ENCODE measurements at places on chromosomes 7 and 10.
A peak's percentile ranks its signal among the peaks of the same experiment; 100 is the strongest.

- no peak for DNase-seq
Observed at GRCh38 chr10:106815427-106816043, 349.0 kb downstream of the SORCS1 start.

DNA sequence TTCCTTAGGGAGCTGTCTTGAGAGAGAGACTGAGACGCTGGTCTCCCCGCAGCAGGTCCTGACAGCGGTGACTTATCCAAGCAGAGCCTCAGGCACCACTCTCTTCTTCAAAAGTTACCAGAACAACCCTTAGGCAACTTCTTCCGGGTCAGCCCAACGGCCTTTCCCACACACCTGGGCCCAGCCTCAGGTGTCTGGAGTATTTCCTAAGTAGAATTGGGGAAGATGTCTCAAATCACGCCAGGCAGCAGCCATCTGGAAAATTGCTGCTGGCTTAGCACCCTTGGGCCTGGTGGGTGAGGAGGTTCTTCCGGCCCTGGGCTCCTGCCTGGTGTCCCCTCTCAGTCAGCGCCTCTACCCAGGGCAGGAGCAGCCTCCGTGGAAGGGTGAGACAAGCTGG lies 80.4 kb upstream of the ANLN start:
- no peak for DNase-seq

DNA sequence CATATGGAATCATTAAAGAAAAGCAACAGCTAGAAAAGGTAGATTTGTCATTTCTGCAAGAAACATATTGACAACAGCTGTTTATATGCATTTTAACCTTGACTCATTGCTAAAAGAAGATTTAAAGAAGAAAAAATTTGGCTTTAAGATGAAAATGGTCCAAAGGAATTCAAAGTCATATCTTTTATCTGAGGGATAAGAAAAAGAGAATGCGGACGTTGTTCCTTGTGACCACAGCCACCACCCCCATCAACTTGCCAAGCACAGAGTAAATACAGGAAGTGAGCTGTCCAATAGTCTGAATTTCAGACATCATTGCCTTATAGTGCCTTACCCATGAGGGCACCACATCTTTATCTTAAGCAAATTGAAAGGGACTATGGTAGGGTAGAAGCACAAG lies 7.3 kb upstream of the CRPPA start:
- DNase-seq = no peak

- no peak for DNase-seq
Observed at GRCh38 chr10:60309371-60309770, 80.3 kb downstream of the ANK3 start.

- no peak for DNase-seq
Observed at GRCh38 chr10:101006593-101007098, 7.0 kb downstream of the LZTS2 start.

DNA sequence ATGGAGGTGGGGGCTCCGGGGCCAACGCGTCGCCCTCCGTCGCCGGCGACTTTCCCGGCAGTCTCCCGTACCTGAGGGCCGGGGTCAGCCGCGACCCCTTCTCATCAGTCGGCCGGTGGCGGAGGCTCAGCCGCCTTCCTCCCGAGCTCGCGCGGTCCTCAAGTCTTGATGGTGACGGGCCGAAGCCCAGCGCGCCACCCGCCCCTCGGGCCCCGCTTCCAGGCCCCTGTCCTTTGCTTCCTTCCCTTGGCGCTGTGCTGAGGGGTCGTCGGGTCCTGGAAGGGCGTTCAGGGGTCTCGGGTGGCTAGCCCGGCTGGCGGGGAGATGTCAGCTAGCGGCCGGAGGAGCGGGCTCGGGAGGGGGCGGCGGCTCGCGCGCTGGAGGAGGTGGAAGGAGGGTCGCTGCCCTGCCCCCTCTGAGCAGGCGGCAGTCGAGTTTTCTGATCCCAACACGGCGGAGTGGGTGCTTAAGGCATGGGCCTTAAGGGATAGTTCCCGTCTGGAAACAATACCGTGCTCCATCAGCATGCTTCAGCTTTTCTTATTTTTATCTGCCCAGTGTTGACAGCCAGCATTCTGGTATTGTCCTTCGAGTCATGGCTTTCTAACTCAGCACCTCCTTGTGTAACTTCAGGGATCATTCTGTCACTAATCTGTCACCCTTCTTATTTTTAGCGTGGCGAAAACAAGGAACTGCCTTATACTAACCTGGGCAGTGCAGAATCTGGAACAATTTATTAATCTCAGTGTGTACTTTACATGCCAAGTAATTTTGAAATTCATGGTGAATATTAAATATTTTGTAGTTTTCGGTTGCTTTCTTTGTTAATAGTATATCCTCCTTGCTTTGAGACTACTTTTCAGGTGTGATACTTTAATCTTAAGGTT lies 748 bp downstream of the PHTF2 start:
- peak; percentile 24 for DNase-seq

DNA sequence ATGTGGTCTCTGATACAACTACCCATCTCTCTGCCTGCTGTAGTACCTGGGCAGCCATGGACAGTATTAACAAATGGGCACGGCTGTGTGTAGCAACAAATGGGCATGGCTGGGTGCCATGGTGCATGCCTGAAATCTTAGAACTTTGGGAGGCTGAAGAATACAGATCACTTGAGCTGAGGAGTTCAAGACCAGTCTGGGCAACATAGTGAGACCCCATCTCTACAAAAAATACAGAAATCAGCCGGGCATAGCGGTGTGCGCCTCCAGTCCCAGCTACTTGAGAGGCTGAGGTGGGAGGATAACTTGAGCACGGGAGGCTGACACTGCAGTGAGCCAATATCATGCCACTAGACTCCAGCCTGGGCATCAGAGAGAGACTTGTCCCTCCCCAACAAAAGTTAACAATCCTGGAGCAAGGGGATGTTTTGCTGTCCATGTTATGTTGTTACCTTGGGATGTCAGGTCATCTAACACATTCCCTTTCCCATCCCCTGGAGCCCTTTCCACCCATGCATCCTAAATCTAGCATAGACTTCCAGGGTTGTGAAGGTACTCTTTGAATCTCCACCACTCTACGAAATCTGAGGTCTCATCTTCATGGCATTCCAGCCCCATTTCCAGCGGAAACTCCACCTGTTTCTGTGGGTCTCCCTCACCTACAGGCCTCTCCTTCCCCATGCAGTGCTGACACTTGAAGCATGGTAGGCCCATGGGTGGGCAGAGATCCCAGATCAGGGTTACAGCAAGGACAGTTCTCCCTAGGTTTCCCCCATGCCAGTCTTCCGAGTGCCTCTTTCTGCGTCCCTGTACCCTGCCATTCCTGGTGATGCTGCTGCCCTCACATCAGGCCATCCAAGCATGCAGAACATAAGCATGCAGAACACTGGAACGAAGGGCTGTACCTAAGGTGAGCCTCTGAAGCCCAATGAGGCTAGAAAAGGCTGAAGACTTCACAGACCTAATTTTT lies 13.1 kb downstream of the FXYD4 start:
- no peak for DNase-seq

GRCh38 chr10:89388806-89389205 lies 3.6 kb upstream of the IFIT1 start:
- no peak for DNase-seq

- no peak for DNase-seq
Observed at GRCh38 chr7:128727239-128727638, 11.9 kb upstream of the CALU start.

- no peak for DNase-seq
Observed at GRCh38 chr7:4472728-4473127, 209.4 kb upstream of the FOXK1 start.

- DNase-seq = no peak
Observed at GRCh38 chr7:140592964-140593671, 47.5 kb downstream of the DENND2A start.

- DNase-seq = no peak
Observed at GRCh38 chr10:86968271-86968993, at the start of gene ADIRF. TSS of gene ADIRF (plus strand) at chr10:86968482. CDS start at chr10:86968545, 63 bp downstream.

- no peak for DNase-seq
Observed at GRCh38 chr7:159094919-159095915, 49.5 kb downstream of the VIPR2 start.

DNA sequence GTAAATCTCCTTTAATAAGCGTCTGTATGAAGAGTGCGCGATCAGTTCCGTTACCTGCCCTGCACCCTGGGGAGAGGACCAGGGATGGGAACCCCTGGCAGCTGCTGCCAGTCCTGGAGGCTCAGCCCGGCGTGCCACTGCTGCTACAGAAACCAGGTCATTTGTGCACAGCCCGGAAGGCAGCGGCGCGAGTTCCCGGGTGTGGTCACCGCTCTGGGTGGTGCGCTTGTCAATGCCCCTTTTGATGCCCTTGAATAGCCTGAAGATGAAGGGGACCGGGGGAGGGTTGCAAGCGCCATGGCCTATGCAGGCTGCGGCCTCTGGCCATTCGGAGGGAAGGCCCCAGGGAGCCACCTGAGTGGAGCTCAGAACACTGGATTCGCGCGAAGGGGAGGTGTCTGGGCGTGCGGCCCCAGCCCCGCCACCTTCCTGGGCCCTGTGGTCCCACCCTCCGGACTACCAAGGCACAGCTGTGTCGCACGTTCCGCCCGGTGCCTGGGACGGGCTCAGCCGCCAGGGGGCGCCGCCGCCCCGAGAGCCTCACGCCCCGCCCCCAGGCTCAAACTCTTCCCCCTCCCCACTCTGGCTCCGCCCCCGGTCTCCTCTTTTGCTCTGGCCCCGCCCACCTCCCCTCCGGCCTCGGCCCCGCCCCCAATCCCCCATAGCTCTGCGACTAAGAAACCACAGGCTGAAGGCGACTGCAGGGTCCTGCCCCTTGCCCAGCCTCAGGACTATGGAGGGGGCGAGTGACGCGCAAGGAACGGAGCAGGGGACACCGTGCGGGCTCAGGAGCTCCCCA lies 16.5 kb downstream of the AP5Z1 start:
- peak; percentile 71 for DNase-seq

DNA sequence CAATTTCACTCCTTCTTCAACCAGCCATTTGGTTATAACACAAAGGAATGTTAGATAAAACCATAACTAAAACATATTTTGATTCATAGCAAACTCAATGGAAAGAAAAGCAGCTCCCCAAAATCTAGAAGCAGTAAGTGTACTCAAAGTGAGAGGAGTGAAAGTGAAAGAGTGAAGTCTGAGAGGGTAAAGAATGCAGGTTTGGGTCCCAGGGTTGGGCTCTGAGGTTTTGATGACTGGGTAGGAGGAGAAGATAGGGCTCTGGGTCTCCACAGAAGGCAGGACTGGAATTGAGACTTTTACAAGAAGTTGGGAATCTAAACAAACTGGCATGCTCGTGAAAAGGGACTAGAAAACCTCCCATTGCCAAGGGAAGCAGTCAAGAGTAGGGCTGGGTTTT lies 85.4 kb upstream of the RSU1 start:
- no peak for DNase-seq

DNA sequence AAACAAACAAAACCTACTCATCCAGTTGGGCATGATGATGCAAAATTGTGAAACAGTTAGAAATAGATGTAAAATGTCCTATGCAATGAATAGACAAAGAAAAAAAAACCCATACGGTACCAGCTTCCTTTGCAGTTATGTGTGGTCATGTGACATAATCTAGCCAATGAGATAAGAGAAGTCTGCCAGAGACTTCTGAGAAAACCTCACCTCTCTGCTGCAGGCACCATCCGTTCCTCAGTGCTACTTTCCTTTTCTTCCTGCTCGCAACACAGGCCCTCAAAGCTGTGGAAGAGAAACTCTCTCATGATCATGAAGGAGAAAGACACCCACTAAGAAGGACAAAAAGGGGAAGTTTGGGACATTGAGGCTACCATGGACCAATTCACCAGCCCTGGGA lies 76.8 kb upstream of the CARD11 start:
- peak; percentile 63 for DNase-seq

DNA sequence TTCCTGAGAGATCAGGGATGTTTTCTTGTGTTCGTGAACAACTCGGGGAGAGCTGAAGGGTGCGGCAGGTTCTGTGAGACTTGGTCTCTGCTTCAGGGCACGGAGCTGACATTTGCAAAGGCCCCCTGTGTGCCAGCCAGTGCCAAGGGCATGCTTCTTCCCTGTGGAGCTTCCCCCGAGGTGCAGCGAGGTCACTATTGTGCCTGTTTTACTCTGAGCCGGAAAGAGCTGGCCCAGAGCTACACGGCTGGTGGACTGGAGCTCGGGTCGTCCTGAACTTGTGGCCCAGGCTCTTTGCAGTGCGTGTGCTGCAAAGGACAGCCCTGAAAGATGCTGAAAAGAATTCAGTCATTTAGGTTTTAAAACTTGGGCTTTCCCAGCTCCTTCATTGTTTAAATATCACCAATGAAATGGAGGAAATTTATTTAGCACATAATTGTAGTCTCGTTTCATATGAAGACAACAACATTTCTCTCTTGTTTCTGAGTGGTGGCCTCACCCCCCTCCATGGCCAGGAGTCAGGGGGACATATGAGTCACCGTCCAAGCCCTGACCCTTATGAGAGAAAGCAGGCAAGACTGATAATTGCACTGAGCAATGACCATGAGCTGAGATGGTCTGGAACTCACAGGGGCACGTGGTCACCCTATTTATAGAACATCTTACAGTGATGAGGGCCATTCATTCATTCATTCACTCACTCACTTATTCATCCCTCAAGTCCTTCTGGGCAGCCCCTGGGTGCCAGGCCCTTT lies 102.6 kb downstream of the PTPRE start:
- DNase-seq = no peak

DNA sequence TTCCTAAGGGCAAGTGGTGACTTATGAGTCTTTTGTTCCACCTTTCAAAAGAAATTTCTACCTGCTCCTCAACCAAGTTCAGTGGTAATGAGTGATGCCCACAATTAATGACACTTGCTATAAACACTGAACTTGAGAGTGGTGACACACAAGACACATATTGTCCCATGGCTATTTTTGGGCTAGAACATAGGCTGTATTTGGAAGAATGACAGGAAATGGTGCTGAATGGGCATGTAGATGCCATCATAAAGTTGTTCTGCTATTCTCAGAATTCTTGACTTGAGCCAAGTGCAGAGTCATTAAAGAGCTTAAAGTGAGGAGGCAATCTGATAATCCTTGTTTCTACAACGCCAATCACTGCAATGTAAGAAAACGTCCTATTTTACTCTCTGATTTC lies 313.3 kb downstream of the AGMO start:
- no peak for DNase-seq

DNA sequence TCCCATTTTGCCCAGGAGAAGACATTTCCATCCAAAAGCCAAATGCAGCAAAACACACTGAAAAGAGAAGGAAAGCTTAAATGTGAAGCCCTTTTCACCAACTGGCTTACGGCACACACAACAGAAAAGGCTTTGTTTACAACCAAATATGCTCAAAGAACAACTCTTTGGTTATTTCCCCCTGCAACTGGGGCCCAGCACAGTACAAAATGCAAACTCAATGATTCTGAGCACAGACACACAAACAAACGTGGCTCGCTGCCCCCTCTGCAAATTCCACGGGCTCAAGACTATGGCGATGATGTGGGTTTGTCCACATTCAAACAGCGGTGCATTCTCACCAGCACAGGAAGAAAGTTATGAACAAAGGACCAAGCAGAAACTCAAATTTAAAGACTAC lies 5.3 kb downstream of the CPXM2 start:
- DNase-seq = no peak

GRCh38 chr7:134431815-134432214 lies 27.1 kb downstream of the AKR1B1 start:
- DNase-seq = no peak

- DNase-seq = no peak
Observed at GRCh38 chr7:77550586-77550985, 13.5 kb downstream of the PTPN12 start.

Measured in central memory CD4-positive, alpha-beta T cell (primary cell).